NCI-H524 treated with DMSO at 0.1 percent for 48 hours (cell line): ENCODE measurements at places on chromosomes 12 and 14.

DNA sequence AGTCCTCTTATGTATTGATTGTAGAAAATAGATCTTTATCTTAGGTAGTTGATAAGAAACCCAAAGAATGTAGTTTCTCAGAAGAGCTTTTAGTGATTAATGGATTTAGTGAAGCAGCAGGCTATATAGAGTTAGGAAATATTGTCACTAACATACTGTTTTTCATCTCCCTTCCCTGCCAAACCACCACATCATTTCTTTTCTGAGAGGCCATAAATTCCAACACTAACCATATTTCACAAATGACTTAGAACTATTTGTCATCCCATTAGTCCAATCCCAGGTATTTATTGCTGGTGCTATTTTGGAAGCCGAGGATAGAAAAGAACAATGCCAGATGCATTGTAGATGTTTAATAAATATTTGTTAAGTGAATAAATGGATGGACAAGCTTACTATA, 185.7 kb downstream of the KICS2 start:
- DNase-seq: no peak

GRCh38 chr14:91380610-91381371, 36.8 kb downstream of the CCDC88C start:
- DNase-seq: peak; percentile 47

GRCh38 chr12:67667276-67668073, 18.9 kb downstream of the DYRK2 start:
- DNase-seq: no peak

GRCh38 chr12:13193505-13194231, 2.9 kb upstream of the EMP1 start:
- no peak for DNase-seq

DNA sequence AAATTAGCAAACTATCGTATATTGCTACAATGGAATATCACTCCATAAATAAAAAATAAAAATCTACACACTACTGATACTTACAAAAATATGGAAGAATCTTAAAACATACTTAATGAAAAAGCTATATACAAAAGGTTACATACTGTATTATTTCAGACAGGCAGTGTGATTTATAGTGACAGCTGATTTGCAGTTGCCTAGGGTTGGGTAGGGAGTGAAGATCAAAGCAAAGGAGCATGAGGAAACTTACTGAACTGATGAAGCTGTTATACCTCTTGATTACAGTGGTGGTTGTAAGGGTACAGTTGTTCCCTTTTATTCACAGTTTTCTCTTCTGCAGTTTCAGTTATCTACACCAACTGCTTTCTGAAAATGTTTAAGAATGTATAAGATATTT, 62.6 kb downstream of the FSCB start:
- DNase-seq: no peak

DNA sequence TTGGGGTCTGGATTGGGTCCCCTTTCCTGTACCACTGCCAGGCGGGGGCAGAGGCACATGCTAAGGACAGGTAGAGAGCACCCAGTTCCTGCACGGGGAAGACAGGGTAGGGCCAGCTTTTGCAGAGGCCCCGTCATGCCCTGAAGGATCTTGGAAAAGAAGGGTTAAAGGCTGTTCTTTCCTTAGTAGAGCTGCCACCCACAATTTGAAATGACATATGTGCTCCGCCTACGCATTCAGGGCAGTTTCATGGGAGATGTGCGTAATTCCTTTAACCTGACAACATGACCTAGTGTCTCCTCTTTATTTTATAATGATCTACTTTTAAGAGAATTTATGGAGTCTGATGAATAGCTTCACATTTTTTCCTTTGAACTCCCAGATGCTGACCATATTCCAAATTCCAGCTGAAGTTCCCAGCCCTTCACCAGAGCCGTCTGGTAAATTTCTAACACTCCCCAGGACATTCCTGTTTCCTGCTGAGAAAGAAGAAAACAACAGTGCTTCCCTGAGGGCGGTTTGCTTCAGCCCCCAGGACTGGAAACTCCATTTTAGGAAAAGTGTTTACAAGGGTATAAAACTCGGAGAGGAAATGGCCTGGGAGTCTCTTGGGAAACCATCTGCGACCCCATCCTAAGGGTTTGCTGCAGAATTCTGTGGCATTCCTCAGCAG, 58.9 kb upstream of the PLEKHG3 start:
- DNase-seq: no peak

- no peak for DNase-seq
Observed at GRCh38 chr12:26318661-26319068, 123.3 kb downstream of the SSPN start.

- DNase-seq: peak; percentile 29
Observed at GRCh38 chr12:78885466-78885865, 20.9 kb downstream of the SYT1 start.

- no peak for DNase-seq
Observed at GRCh38 chr12:109197327-109197726, 80.9 kb downstream of the ACACB start.

DNA sequence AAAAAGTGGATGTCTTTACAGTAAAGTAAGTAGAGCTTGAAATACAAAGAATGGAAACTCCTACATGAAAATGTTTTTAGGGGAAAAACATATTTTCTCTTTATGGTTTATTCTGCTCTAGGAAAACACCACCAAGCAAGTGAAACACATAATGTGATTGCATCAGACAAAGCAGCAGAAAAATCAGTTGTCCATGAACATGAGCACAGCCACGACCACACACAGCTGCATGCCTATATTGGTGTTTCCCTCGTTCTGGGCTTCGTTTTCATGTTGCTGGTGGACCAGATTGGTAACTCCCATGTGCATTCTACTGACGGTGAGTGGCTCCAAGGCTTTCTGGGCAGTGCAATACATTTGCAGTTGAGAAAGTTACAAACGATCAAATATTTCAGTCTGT, 42.6 kb upstream of the PLEKHD1 start:
- DNase-seq: no peak

- no peak for DNase-seq
Observed at GRCh38 chr14:79680087-79680486, 531.2 kb downstream of the DIO2 start.

DNA sequence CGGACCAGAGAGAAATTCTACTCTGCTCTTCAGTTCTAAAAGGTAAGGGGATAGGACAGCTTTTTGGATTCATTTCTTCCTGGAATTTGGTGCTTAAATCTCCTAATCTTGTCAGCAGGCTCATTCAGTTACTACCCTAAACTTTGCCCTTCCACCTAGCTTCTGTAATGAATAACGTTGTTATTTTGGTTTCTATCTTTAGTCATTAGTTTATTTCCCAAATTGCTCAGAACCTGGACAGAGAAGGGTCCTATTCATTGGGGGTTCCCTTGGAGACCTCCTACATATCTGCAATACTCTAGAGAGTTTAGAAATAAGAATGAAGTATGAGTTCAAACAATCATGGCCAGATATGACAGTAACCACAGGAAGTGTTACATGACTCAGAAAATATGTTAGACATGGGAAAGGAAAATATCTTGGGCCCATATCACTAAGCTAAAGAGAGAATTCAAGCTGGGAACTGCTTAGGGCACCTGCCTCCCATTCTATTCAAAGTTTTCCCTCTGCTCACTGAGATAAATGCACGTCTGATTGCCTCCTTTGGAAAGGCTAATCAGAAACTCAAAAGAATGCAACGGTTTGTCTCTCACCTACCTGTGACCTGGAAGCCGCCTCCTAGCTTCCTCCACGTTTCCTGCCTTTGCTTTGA, 87.9 kb downstream of the GAS2L3 start:
- no peak for DNase-seq

DNA sequence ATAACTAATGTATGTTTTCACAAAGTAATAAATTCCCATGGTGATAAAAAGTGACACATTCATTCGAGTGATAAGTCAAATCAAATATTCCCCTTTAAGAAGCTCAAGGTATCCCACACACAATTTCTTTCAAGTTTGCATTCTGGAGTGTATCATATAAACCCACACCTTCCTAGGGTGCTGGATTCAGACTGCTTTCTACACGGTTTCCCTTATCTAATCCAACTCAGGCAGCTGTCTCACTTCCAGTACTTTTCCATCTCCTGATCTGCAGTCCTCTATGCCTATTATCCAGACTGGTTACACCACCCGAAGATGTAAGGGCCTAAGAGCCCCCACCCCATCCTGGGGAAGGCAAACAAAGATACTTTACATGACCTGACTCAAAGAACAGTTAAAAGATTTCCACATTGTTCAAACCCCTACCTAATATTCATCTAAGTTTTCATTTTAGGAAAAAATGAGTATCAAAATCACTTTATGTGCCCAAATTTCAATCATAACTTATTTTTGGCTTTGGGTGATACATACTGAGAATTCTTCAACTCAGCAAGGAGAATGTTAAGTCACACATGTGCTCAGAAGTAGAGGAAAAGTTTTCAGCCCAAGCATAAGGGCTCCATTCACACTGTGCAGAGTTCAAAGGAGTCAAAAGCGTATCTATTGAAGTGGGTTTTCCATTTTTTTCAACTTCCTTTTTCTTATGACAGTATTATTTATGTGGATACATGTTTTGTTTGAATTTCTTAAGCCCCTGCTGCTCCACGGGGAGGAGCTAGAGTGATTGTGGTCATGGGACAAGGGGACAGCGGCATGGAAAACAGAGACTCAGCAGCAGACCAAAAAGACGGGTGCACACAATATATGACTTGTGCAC, 41.8 kb downstream of the CORO1C start:
- DNase-seq: peak; percentile 7

DNA sequence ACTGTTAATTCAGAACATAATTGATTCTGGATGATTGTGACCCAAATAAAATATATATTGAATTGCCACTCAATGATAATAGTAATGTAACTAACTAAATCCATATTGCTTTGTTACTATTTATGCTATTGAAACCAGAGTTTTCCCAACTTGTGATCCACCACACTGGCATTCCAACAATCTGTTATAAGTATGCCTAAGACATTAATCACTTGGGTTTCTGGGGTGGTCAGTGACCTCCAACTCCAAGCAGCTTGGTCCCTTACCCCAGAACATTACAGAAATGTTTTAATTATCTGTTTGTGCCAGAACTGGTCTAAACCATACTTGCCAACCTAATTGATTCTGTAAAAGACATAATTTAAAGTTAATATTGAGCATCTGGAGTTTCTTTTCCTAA, 14.6 kb downstream of the CAPS2 start:
- no peak for DNase-seq

- DNase-seq: no peak
Observed at GRCh38 chr12:5513406-5513805, 81.5 kb downstream of the NTF3 start.
